Hematopoietic multipotent progenitor cell treated with erythropoietin and hydrocortisone succinate and interleukin-3 and kit ligand, for 8 days (in vitro differentiated cells): ENCODE measurements at places on chromosomes 5 and 9.

DNA sequence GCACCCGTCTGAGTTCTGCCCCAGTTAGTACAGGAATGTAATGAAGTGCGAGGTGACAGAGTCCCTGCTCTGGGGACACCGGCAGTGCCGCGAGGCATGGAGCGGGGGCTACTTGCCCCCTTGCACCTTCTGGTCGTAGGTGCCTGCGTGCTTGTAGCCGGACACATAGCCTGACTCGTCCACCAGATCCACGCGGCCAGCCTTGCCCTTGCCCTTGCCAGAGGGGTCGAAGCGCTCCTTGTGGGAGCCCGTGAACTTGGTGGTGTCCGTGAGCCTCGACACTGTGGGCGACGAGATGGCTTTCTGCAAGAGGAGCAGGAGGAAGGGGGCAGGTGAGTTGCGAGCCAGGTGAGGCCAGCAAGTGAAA, 28.2 kb downstream of the TPPP start:
- no peak for DNase-seq

- DNase-seq, result peak; percentile 85
These were observed 33.1 kb downstream of the FABP6 start for GRCh38 chr5:160262151-160263074.

DNA sequence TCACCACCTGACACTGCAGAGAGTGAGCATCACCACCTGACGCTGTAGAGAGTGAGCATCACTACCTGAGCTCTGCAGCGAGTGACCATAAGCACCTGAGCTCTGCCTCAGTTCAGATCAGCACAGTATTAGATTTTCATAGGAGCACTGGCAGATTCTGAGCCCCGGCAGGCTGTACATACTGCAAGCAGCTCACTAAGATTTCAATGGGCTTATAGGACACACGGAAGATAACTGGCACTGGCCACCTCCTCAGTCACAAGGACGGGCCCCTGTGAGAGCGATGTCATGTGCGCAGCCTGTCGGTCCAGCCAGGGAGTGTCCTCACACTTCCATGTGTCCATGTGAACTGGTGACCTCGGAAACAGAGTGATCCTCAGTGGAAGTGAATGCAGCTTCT, 153.5 kb upstream of the IRX2 start:
- DNase-seq, result no peak

GRCh38 chr9:35635730-35636129, 15.0 kb downstream of the SIT1 start:
- DNase-seq, result no peak

DNA sequence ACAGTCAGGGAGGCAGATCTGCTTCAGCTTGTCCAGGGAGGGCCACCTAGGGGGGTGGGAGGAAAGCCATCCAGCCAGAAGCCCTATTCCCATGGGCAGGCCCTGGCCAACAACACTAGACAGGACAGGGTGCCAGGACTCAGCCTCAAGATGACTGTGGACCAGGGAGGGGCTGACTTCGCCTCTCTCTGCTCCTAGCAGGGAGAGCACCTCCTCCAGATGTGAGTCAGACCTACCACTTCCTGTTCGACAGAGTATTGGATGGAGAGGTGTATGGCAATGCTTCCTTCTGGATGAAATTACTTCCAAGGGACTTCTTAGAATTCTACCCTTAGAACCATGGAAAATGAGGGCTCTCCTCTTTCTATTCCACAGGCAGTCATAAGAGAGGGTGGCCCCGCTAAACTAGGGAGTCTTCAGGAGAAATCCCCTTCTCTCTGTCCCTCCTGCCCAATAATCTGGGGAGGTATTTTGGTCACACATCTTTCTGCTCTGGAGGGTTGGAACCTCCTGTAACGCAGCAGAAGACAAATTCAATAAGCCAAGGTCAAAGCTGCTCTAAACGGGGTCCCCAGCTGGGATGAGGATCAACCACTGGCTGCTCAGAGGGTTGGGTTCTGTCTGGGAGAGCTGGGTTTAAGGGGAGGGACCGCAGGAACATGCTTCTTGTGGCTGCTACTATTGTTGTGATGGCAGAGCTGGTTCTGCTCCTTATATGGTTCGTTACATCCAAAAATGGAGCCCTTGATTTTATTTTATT, 23.2 kb upstream of the RCL1 start:
- peak; percentile 21 for DNase-seq

DNA sequence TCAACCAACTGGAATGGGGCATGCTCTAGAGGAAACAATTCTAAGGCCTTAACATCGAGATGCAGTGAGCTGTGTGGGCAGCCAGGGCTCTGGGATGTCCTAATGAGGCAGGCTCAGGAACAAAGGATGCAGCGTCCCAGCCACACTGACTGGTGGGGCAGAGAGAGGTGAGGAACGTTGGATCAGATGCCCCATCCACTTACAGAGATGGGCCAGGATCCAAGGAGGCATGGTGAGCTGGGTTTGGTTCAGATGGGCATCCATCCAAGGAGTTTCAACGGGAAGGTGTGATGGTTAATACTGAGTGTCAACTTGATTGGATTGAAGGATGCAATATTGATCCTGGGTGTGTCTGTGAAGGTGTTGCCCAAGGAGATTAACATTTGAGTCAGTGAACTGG, 15.5 kb upstream of the MARCHF6 start:
- no peak for DNase-seq

- no peak for DNase-seq
These were observed 286.3 kb downstream of the CDH18 start for GRCh38 chr5:19701731-19702130.

DNA sequence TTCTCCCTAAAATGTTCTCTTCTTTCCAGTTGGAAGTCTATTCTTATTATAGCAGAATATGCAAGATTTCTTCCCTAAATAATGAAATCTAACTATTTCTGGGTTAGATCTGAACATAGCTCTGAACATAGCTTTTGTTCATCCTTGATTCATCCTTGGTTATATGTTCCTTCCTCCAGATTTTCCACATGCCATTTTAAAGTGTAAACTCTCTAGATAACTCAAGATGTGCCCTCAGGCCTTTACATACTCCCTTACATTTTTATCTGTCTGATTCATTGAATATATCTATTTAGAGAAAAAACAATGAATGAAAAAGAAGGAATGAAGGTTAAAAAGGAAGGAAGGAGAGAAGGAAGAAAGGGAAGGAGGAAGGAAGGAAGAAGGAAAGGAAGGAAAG, 100.9 kb downstream of the FBXO38 start:
- no peak for DNase-seq

GRCh38 chr9:4935001-4935672, 49.9 kb upstream of the JAK2 start:
- DNase-seq, result no peak

DNA sequence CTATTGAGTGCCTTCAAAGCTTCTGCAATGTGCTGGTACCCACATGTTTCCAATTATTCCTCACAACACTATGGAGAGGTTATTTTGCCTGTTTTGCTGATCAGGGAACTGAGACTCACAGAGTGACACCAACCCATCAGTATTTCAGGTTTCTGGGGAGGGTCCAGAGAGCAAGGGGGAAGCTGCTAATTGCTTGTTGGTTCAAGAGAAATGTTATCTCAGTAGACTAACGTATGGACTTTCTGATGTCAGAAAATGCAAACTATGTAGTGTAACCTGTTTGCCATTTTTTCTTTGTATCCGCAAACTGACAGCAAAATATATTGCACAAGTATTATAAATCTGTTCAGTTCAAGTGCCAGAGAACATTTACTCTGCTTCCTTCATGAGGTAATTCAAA, 108.3 kb upstream of the MSX2 start:
- no peak for DNase-seq
